ENCODE measurements at places on chromosomes 16 and 17.

DNA sequence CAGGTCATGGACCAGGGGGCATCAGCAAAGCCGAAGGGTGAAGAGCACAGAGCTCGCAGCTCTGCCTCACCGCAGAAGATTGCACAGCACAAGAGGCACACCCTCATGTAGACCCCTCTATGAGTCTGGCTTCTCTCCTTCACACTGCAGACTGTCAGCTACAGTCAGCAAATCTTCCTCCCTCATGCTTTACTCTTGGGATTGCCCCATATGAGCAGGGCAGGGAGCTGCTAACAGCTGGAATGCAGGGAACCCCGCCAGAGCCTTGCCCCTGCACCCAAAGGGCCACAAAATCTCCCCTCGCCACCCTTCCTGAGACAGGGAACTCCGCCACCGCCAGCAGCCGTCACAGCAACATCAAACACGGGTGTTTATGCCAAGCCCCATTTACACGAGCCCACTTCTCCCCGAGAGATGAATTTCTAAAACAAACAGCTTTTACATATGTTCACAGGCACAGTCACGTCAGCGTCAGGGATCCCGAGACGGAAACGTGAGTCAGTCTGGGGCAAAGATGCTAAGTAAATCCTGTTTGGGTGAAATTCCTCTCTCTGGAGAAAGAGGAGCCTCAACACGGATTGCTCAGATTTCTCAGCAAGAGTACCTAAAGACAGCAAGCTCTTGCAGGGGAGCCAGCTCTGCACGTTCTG is 121.9 kb downstream of the CDYL2 start:
- DNase-seq: peak; percentile 76

GRCh38 chr17:34153991-34154390 is 101.1 kb upstream of the CCL2 start:
- no peak for DNase-seq

DNA sequence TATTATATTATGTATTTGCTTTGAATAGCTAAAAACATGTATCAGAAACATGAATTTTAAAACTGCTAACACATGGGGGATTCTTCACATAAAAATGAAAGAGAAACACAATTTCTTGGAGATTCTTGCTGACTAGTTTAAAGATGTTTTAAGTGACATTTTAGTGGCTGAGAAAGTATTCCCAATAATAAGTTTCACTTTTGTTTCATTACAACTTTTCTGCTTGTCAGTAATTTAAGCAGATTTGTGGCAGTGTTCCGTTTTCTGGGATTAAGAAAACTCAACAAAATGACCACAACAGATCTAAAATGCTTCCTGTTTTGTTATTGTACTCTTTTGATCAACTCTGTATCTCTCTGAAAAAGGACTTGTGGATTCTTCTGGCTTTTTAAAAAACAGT is 75.9 kb downstream of the NLK start:
- DNase-seq: no peak

GRCh38 chr16:17930280-17930679 is 406.3 kb downstream of the NPIPA8 start:
- DNase-seq: no peak

DNA sequence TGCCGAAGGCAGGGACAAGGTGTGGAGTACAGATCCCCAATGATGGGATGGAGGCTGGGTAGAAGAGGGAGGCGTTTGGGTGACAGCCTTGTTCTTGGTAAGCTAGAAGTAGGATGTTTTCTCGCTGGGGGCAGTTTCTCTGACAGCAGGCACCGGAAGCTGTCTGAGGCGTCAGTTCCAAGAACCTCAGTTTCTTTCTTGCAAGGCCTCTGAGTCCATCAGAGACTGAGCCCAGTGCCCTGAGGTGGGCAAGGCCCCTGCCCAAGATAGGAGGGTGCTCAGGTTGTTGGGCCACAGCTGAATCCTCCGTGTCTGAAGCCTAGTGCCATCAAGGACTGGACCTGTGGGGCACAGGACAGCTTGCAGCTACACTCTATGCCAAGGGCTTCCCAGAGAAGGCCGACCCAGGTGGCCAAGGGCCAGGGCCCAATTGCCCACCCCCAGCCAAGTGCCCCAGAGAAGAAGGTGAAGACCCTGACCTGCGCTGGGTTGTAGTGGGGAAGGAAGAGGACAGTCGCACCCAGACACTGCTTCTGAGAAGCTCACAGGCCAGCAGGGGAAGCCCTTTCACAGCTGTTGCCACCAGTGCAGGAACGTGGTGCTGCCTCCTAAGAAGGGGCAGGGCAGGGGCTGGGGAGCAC is 13.1 kb downstream of the CYB5D2 start:
- no peak for DNase-seq

GRCh38 chr17:58667934-58668597 is 23.8 kb downstream of the TEX14 start:
- no peak for DNase-seq
